ENCODE measurements at places on chromosomes 7 and 10.
A peak's percentile ranks its signal among the peaks of the same experiment; 100 is the strongest.

GRCh38 chr7:26374647-26375373, 83.1 kb downstream of the SNX10 start:
- DNase-seq, result no peak

DNA sequence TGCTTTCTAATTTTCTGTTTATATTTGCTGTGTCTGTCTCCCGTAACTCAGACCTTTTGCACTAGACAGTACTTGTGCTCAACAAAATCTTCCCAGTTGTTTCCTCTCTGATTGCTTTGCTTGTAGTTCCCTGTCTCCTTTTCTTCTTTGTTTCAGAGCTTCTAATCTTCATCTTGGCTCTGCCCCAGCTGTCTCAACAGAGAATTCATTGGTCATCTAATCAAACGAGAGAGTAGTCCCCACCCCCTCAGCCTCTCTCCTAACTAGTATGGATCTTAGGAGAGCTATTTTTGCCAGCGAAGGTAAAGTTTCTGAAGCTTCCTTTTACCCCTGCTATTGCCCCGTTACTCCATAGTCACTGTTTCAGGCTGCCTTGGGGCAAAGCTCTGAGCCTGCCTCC, 32.8 kb downstream of the SLC26A4 start:
- DNase-seq, result no peak

DNA sequence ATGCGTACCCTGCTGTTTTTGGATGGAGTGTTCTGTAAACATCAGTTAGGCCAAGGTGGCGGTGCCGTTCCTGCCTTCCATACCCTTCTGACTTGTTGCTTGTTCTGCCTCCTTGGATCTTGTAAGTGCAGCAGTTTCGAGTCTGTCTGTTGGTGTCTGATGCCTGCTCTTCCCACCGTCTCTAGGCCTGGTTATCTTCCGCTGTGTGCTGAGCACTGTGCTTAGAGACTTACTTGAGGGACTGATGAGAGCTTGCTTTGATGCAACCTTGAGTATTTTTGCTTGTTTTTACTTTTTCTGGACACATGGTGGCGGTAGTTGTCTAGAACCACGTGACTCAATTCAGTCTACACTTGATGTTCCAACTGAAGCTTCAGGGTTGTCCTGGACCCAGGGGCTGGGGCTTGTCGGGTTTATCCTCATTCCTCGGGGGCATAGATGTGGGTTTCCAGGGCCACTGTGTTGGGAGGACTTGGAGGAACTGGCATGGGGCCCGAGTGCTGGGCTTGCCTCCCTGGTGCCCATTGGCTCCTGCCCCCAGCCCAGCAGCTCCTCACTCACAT, 14.4 kb upstream of the SPRN start:
- DNase-seq, result peak; percentile 34

GRCh38 chr7:290554-291372, 793 bp downstream of the FOXL3 start:
- DNase-seq, result no peak

DNA sequence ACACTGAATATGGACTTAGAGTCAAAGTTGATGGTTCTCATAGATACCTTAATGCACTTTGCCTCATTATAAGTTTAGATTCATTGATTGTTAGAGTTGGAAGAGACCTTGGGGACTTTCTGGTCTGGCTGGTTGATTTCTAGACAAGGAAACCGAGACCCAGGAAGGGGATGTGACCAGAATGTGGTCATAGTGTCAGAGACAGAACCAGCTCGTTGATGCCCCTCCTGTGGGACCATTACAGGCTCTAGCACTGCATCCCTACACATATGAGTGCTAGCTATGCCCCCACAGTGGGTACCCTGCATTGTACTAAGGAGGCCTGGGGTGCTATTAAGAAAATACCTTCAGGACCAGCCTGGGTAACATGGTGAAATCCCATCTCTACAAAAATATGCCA, 306.6 kb downstream of the CAMK1D start:
- no peak for DNase-seq

Data from GM03348 (cell line).